ENCODE measurements at places on chromosomes 5 and 9. TPM values are rescaled to one million over a fixed set of nuclear protein-coding genes. Genes with fewer than 3 reads are reported as not detected.

The NR2F1-AS1 gene
- total RNA-seq, result 0.60 TPM

The JAKMIP2 gene
- total RNA-seq, result 0.41 TPM

GRCh38 chr9:37977851-37978480 lies 74.0 kb upstream of the SLC25A51 start:
- no peak overlapping the region for H3K27ac ChIP-seq
- no peak for DNase-seq
- H3K4me1 ChIP-seq, result peaks cover 7% of the 10 kb centered on the region
- peaks cover 15% of the 10 kb centered on the region for H3K36me3 ChIP-seq
- H3K4me3 ChIP-seq, result no peak overlapping the region

The MEGF10 gene
- total RNA-seq, result 0.47 TPM

DNA sequence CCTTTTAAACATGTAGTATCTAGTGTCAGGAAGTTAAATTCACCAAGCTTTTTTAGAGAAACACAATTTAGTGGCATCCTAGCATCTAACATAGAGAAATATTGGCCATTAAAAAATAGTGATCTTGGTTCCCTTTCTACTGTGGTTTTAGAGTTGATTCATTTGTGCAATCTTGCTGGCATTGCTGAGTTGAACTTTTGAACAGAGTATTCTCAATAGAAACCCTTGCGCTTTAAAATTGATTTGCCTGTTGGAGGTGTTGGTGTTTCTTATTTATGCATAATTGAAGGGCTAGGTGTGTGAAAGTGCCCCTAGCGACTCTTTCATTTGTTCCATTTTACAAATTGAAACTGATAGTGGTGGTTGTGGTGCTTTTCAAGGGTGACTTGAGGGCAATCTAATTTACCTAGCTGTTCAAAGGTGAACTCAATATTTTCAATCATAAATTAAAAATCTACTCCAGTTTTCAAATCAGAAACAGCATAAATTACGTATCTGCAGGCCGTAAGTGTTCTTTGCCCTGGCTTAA lies 73.0 kb upstream of the MPDZ start:
- H3K27ac ChIP-seq, result no peak overlapping the region
- H3K4me1 ChIP-seq, result no peaks in the 10 kb centered on the region
- H3K4me3 ChIP-seq, result no peak overlapping the region

All from left ventricle myocardium inferior (tissue), 1 donor.